ENCODE measurements at places on chromosomes 7 and 10.

GRCh38 chr10:81603106-81603620 lies 271.8 kb upstream of the NRG3 start:
- DNase-seq = no peak

DNA sequence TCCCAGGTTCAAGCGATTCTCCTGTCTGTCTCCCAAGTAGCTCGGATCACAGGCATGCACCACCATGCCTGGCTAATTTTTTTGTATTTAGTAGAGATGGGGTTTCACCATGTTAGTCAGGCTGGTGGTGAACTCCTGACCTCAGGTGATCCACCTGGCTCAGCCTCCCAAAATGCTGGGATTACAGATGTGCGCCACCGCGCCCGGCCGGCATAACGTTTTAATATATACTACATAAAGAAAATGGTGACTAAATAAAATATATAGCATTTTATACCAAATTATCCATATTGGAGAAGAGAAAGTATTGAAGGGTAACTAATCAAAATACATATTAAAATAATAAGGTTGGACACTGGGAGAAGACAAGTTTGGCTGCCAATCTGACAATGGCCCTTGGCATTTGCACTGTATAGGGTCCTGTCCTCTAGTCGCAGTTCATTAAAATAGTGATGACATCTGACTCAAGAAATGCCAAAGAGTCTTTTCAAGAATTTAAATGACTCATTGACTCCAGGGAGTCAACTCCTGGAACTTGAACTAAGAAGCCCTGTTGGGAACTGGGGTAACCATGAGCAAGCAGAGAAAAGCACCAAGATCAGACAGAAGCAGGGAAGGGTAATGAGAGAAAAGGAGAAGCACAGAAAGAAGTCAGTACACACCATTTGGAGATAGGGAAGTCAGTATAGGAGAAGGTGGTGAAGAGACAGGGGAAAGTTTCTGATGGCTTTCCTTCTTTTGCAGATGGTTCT lies 91.1 kb downstream of the CH25H start:
- DNase-seq = peak; percentile 36

DNA sequence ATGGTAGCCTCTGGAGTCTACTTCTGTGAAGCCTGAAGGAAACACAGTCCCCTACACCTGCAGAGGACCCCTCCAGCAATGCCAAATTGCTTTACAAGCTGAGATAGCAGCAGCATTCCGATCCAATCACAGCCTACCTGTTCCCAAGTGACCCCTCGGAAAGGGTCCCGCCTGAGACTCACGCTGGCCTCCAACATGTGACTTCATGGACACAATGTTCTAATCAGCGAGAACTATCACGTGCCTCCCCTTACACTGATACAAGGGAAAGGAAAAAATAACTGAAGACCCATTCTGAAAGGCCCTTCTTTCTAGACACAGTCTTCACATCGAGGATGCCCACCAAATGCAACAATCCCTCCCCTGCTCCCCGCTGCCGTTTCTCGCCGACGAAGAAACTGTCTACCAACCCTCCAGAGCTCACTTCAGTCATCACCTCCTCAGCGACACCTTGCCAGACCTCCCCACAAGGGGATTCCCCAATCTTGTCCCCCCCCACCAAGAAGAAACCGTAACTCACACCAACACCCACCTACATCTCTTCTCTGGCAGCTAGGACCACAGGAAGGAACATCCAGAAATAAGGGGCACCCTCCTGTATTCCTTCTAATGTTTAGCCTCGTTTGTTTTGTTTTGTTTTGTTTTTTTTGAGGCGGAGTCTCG lies 1.8 kb downstream of the SNX8 start:
- no peak for DNase-seq

DNA sequence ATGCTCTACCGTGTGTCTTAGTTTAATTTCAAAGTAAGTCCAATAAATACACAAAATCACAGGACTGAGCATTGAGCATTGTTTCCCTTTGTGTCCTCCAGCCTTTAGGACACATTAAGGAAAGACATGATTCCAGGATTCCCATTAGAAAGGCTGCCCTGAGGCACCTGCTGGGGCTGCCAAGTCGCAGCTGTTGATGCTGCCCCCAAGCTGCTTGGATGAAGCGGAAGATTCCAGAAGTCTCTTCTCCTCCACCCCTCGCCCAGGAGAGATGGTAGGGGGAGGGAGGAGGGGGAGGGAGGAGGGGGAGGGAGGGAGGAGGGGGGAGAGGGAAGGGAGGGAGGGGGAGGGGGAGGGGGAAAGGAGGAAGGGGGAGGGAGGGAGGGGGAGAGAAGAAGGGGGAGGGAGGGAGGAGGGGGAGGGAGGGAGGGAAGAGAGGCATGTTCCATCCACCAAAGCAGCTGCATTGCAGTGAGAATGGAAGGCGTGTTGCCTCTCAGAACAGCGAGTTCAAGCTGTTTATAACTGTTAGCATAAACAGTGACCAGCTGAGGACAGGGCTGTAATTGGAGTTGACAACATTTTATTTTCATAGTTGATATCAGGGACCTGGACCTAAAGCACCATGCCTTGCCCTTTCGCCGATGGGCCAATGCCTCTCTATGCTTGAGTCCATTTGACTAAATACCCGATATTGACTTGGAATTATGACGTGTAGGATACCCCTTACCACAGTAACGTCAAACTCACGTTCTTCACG lies 67.3 kb downstream of the DIP2C start:
- DNase-seq = no peak

GRCh38 chr10:124539935-124540641 lies 78.5 kb downstream of the LHPP start:
- no peak for DNase-seq

Data from HS-27A (cell line).